Stimulated activated naive CD4-positive, alpha-beta T cell (primary cell): ENCODE measurements at places on chromosomes 7 and 10.

DNA sequence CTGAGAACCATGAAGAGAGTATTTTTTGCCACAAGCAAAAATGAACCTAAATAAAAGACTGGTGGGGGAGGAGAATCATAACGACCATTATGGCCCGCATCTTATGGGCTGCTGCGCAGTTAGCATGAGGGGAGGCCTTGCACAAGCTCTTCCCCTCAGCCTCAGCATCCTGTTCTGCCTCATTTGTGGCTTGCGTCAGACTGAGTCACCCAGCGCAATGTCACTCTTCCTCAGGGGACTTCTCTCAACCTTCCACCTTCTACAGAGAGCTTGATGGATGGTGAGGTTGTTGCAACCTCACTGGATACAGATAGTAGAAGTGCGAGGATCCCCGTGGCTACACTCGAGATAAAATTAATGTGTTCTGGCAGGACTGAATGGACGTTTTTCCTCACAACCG, 16.8 kb upstream of the GPR15LG start:
- DNase-seq: no peak

- no peak for DNase-seq
Measured at GRCh38 chr7:47389923-47390630, 191.8 kb downstream of the TNS3 start.

GRCh38 chr7:50480797-50481196, 30.6 kb upstream of the FIGNL1 start:
- DNase-seq: no peak

GRCh38 chr10:123501148-123501547, 165.0 kb upstream of the GPR26 start:
- no peak for DNase-seq

DNA sequence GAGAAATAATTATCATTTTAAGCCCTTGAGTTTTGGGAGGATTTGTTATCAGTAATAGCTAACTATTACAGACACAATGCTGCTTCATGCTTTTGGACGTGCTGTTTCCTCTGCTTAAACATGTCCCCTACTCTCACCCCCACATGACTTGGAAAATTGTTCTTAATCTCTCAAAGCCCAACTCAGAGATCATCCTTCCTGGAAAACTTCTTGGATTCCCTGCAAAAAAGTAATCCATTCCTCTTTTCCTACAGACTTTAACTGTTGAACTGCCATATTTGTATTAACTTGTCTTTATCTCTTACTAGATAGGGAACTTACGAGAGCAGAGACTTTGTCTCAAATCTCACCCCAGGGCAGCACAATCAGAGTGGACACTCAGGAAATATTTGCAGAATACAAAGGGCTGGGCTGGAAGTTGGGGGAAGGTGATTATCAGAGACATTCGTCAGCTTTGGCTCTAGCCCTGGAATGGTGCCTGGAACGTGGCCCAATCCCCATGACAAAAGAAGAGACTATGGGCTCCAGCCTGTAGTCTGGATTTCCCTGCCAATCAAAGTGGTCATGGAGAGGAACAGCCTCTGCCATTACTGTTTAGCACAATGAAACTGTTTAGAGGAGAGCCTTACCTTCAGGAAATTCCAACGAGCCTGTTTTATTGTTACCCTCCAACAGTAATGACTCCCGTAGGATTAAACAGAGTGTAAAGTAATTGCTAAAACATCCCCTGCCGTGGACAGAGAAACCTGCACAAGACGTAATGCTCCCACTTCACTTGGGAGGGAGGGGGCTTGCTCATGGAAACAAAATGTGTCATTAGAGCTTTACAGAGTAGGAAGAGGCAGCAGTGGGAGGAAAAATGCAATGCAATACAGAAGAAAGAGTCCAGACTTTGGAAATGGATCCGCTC, 140.4 kb upstream of the AUTS2 start:
- no peak for DNase-seq

DNA sequence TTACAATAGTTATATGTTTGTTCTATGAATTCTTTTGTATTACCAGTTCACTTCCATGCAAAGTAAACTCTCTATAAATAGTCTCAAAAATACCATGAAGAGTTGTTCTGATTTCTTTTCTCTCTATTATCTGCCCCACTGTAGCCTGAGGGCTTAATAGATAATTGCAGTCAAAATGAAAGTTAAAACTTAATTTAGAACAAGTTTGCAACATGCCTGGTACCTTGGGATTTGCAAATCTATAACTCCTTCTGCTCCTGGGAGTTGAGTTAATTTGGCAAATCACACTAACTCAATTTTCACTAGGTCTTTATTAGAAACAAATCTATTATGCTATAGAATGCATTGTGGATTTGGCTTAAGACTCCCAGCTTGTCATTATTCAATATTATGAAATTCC, 21.8 kb upstream of the NDUFA5 start:
- no peak for DNase-seq

- DNase-seq: peak; percentile 7
Measured at GRCh38 chr10:73908853-73909539, 1.9 kb upstream of the PLAU start.

DNA sequence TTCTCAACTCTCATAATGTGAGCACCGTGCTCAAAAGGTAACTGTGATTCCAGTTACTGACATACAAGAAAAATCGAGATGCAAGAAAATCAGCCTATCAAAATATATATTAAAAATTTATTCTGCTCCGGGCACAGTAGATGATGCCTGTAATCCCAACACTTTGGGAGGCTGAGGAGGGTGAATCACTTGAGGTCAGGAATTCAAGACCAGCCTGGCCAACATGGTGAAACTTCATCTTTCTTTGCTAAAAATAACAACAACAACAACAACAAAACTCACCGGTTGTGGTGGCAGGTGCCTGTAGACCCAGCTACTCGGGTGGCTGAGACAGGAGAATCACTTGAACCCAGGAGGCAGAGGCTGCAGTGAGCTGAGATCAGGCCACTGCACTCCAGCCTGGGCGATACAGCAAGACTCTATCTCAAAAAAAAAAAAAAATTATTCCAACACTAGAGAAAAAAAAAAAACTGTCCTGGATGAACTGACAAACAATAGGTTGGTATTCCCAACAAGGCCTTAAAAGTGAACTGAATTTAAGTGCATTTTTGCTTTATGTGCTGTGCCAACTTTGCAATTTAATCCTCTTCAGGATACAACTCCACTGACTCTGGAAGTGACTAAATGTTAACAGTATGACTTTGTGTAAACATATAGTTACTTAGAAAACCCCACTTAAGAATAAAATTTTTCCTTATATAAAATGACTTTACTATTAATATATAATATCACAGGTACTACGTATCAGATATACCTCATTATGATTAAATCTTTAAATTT, 51.1 kb downstream of the JMJD1C start:
- DNase-seq: no peak

DNA sequence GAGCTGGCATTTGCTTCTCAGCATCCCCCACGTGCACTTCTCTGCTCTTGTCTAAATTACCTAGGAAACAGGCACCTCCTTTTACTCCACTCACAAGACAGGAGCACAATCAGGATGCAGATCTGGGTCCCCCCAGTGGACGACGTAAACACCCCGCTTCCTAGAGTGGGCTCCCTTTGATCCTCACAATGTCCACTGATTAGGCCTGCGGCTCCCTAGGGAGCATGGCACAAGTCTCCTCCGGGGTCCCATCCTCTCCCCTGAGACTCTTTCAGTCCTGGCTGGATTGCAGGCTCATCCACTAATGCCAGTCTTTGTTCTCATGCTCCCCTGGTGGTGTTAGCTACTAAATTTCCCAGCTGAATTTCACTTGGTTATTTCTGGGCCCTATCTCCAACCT, 98.3 kb downstream of the GLI3 start:
- no peak for DNase-seq

DNA sequence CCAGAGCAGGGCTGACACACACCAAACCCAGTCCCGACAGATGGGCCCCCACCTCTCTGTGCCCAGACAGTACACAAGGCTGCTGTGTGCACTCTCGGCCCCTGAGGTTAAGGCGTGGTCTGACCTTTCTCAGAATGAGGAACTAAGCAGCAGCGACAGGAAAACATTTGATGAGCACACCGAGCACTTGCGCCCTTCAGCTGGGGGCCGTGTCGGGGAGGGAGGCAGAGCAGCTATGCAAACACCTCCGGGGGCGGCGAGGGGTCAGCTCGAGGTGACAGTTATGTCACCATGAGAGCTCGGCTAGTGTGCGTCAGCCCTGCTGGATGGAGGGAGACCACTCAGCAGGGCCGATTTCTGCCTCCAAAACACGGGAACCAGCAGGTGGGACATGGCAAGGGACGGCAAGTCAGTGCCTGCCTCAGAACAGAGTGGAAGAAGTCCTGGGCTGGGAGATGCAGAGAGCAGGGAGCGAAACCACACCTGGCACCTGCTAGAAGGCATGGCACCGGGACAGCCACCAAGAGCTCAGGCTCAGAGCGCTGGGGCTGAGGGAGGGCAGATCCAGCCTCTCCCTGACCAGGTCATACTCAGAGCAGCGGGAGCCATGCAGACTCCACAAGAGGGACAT, 57.4 kb downstream of the CHST15 start:
- DNase-seq: no peak

DNA sequence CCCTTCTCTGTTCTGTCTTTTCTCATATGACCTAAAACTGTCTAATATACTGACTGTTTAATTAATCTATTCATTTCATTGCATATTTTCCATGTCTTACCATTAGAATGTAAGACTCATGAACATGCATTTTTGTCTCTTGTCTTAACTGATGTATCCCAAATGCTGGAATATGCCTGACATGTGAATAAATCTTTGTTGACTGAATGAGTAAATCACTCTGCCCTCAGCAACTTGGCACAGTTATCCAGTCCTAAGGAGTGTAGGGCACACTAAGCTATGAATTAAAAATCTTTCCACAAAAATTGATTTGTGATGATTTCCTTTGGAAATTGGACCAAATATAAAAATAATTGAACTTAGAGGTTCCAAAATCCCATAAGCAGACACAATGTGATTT, 111.3 kb downstream of the ETV1 start:
- no peak for DNase-seq

DNA sequence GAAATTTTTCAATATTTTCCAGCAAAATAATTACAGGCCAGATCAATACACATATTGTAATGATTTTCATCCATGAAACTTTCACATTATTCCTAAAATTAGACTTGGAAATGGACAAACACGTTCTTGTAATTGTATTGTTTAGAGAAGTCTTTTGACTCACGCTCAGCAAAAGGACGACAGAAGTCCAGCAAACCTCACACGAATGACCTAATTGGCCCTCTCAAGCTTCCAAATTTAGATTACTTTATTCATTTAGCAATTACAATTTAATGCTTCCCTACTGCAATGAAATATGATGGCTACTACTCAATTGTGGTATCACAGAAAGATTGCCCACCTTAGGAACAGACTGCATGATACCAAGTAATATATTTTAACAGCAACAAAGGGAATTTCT, 702.2 kb downstream of the MAGI2 start:
- no peak for DNase-seq

- DNase-seq: peak; percentile 71
Measured at GRCh38 chr10:7258948-7259523, 151.8 kb downstream of the SFMBT2 start.

- no peak for DNase-seq
Measured at GRCh38 chr10:75180592-75180991, 30.0 kb upstream of the VDAC2 start.

DNA sequence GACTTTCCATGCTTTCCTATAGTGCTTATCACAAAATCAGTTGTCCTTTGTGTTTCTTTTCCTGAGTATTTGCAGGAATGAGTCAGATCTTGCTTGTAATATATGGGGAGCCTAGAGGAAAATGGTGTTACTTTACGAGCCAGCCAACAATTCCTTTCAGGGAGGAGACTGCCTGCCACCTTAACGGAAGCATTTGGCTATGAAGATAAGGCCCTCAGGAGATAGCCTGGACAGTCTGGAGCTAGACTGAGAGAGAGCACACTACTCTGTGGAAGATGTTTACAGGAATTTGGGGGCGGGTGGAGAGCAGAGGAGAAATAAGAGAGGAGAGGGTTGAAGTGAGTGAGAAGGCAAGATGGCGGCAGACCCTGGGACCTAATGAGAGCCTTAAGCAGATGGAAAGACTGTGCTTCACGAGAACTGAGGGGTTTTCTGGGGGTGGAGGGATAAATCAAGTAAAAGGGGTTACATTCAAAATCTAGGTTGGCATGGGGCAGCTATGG, 126.3 kb downstream of the SNX10 start:
- DNase-seq: no peak

DNA sequence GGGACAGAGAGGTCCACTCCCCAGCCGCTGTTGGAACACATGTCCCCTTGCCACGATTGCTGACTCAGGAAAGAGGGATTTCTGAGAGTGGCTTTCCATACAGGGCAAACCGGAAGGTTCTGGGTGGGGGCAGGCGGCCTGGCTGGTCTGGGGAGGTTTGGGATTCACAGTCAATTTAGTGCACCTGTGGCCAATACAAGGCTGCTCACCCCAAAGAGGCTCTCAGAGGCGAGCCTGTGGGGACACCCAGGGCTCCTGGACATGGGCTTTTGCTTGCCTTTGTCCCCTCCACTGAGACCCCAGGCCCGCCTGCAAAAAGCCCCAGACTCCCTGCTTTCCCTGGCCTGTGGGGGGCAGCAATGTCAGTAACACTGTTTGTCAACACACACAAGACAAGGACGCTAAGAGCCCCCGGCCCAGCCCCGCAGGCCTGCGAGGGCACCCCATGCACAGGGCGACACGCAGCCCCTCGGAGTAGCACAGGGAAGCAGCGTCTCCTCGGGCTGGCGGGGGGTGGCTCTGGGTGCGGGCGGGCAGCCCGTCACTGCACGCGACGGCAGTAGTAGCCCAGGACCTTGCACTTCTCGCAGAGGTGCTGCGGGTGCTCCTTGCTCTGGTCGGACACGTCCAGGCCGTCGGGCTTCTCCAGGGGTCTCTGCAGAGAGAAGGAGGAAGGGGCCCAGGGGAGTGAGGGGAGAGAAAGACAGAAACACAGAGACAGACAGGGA, 38.7 kb downstream of the PPIF start:
- no peak for DNase-seq

DNA sequence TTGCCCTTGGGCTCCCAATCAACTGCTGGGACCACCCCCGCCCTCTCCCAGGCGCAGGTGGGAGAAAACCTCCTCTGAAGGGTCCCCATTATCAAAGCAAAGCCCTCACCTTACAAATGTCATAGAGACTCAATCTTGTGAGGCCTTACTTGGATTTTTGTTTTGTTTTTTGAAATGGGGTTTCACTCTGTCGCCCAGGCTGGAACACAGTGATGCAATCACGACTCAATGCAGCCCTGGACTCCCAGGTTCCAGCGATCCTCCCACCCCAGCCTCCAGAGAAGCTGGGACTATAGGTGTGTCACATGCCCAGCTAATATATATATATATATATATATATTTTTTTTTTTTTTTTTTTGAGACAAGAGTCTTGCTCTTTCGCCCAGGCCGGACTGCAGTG, 57.5 kb upstream of the WIPI2 start:
- no peak for DNase-seq

GRCh38 chr10:17805330-17805729, 3.8 kb upstream of the MRC1 start:
- no peak for DNase-seq

DNA sequence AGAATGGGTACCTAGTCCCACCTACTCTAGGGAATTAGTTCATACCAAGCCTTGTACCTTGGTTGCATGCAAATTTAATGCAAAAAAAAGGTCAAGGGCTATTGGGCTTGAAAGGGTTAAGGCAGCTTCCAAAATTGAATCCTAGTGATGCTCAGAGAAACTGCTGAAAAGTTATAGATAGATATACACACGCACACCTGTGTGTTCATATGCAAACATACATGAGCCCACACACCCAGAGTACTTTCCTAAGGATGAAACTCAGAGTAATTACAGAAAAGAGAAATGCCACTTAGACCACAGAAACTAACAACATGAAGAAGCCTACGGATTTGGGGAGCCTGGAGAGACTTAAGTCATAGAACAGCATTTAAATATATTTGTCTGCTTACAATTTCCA, 1.5 kb downstream of the SLC25A13 start:
- no peak for DNase-seq
